ENCODE measurements at places on chromosomes 4 and X.

GRCh38 chr4:154502111-154502510 is 10.5 kb upstream of the DCHS2 start:
- DNase-seq: no peak

GRCh38 chr4:182695009-182695408 is 222.2 kb downstream of the DCTD start:
- DNase-seq: no peak

GRCh38 chrX:101108284-101108683 is 10.3 kb downstream of the CENPI start:
- DNase-seq: peak; percentile 80

GRCh38 chrX:115363372-115363771 is 73.9 kb downstream of the LUZP4 start:
- DNase-seq: no peak

DNA sequence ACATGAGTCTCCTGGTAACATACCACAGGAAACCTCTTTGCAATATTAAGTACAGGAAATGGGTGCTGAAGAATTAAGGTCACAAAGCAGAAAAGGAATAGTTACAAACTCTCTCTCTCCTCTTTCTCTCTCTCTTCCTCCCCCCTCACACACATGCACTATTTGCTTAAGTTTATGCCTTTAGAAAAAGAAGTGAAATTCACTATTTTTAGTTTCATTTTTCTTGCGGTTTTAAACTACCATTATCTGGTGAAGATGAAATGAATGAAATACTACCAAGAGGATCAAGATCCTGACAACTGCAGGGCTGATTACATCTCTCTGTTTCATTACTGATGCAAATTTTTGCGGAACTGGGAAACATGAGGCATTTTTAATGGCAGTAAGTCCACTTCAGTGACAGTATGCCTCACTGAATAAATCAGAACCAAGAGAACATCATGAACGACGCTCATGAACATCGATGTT is 64.3 kb upstream of the FTHL17 start:
- no peak for DNase-seq

GRCh38 chr4:10090467-10091250 is 25.9 kb downstream of the WDR1 start:
- DNase-seq: no peak

DNA sequence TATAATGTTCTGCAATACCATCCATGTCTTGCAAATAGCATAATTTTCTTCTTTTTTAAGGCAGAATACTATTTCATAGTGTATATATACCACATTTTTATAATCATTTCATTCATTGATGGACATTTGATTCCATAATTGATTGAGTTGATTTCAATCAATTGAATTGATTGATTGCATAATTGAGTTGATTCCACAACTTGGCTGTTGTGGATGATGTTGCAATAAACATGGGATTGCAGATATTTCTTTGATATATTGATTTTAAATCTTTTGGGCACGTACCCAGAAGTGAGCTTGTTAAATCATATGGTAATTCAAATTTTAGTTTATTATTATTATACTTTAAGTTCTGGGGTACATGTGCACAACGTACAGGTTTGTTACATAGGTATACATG is 232.8 kb downstream of the GALNTL6 start:
- DNase-seq: no peak

GRCh38 chr4:41857226-41857641 is 78.0 kb upstream of the TMEM33 start:
- no peak for DNase-seq

DNA sequence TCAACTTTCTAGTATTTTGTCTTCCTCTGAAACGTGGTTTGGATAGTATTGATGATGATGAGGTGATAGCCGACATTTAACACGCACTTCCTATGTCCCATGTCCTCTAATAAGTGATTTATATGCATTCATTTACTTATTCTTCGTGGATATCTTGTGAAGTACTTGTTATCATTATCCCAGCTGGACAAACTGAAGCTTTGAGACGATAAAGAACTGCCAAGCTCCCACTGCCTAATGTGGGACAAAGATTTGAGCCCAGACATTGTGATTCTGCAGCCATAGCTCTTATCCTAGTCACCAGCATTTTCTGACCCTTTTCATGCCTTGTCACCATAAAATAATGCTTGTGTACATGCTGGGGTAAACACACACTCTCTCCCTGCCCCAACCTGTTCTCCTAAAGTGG is 92.5 kb downstream of the RAPGEF2 start:
- DNase-seq: no peak

GRCh38 chr4:24279469-24279868 is 304.9 kb downstream of the DHX15 start:
- no peak for DNase-seq

GRCh38 chr4:102717448-102718092 is 43.2 kb downstream of the MANBA start:
- DNase-seq: peak; percentile 30

GRCh38 chr4:129254526-129254925 is 158.6 kb downstream of the C4orf33 start:
- no peak for DNase-seq

GRCh38 chr4:73743281-73743680 is 2.9 kb downstream of the CXCL8 start:
- no peak for DNase-seq

DNA sequence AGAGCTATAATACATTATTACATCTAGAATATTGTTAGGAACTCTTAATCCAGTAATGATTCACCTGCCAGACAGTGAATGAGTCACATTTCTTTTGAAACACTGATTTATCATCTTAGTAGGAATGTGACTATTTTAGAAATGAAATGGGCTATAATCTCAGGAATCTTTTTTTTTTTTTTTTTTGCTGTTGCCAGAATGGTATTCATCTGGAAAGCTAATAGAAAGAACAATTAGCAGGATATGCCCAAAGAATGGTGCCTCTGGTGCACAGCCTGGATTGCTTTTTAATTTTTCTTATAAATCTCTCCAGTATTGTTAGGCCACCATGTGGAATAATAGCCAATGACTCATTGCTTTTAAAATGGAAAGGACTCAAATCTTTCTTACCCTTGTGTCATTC is 181.1 kb upstream of the SMIM31 start:
- no peak for DNase-seq

DNA sequence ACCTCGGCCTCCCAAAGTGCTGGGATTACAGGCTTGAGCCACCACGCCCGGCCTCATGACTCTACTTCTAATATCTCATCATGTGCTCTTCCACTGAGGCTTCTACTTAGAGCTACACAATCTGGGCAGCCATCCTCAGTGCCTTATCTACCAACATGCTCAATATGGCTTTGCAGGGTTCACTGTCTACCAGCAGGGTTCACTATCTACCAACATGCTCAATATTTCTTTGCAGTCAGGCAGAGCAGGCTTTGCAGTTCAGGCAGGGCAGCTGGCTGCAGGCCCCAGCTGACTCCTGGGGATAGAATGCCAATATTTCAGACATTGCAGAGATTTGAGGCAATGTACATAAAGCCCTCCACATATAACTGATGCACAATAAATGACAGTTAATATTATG is 47.5 kb downstream of the PKD2 start:
- peak; percentile 61 for DNase-seq

GRCh38 chr4:140935254-140935653 is 179.1 kb upstream of the TBC1D9 start:
- DNase-seq: peak; percentile 76

GRCh38 chr4:155789391-155789790 is 30.6 kb downstream of the GUCY1B1 start:
- no peak for DNase-seq

DNA sequence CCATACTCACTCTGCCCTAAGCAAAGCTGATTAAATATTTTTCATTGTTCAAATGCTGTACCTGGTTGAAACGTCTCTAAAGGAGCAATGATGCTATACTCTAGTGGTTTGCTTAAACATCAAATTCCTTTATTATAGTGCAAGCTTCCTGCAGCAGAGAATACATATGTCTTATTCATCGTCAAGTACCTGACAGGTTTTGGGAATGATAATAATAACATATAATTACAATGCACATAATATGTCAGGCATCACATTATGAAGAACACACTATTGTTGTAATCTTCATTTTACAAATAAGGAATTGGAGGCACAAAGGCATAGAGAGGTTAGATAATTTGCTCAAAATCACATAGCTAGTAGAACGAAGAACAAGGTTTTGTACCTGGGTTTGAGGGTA is 151.6 kb downstream of the GRIA2 start:
- no peak for DNase-seq

DNA sequence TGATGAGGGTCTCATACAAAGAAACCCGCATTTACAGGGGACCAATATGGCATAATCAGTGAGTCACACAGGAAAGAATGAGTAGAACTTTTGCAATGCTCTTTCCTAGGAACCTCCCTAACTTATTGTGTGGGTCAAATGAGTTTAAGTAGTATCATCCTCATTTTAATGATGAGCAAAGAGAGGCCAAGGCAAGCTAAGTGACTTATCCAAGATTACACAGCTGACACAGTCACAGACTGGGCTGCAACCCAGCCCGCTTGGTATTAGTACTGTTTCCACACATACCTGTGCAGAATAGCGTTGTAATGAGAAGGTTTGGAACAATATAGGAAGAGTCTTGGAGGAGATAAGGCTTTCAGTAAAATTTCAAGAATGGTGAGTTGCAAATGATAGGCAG is 91.0 kb upstream of the PPP1R2C start:
- DNase-seq: no peak

DNA sequence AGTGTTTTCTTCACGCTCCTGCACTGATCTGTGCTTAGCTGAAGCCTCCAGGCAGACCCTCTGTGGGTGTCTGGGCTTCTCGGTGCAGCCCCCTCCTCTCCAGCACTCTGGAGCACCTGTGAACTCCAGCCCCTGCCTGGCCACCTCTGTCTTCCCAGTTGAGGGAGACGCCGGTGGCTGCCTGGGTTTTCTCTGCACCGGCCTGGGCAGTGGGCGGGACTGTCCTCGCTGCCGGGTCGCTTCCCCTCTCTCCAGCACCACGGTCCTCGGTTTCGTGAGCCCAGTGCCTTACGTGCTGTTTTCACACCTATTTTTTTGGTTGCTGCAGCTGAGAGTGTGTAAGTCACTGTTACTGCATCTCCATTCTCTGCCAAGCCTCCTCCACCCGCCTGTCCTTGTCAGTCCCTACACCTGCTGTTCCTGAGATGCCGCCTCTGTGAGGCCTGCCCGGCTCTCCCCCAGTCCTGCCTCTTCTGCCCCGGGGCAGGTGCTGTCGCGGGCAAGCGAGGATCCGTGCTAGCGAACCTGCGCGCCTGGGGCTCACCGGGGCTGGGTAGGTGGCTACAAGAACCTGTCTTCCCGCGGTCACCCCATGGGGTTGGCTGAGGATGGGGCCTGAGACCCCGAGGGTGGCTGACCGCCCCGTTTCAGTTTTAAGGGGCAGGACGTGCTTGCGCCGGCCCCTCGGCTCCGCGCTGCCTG is 2.4 kb upstream of the FGFRL1 start:
- peak; percentile 21 for DNase-seq

- no peak for DNase-seq
Measured at GRCh38 chr4:83307920-83308319, 23.3 kb upstream of the COQ2 start.

- no peak for DNase-seq
Measured at GRCh38 chrX:47634871-47635575, 5.3 kb upstream of the CFP start.

DNA sequence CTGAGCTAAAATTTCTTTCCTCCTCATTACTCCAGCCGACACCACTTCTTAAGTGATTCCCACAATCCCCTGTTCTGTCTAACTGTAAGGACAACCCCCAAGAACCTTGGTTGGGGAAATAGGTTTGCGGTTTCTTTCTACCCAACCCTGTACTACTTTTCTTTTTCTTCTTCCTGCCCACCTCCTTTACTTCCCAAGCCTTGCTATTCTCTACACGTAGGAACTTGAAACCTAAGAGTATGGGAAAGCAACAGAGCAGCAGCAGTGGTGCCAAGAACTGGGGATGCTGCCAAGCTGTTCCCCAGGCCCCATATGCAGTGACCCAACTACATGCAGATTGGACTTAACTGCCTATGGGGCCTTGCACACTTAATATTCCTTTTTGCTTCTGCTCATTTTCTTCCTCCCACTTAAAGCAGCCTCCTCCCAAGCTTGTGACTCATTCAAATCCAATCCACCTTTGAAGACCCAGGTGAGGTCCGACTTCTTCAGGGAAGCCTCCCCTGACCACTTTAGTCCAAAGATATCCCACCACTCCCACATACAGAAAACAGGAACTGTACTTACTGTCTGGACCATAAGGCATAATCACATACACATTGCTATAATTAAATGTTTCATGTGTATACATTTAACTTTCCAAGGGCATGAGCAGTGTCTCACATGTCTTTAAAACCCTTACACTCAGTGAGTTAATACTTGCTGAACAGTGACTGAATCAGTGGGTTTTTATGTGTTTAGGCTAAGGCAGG is 1.7 kb downstream of the FAM120C start:
- peak; percentile 18 for DNase-seq

DNA sequence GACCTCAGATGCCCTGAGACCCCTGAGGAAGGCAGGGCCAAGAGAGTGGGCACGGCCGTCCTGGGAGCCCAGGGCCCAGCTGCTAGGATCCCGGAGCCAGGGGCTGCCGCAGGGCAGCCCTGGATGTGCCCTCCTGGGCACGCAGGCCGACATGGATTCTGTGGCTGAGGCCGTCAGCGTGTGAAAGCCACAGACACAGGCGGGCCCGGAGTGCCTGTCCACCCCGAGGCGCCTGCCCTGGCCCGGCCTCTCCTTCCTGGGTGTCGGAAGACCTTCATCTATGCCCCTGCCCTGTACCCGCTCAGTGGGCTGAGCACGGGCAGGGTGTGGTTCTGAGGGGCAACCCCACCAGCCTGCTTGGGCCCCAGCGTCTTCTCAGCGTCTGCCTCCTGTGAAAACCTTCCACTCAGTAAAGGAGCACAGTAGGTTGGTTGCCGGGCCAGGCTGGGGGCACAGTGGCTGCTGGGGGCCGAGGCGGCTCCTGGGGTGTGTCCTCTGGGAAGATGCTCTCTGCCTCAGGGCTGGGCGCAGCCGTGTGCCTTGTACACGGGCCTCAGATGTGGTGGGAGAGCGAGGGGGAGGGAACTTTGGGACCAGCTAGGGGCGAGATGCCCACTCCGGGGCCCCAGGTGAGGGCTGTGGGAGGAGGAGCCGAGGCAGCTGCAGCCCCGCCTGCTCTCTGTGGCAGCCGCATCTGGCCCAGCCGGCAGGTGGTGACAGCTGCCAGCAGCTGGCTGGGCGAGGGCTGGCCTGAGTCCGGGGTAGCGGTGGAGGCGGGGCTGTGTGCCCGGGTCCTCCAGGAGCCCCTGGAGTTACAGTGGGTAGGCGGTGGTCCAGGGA is 20.8 kb downstream of the FGFRL1 start:
- no peak for DNase-seq

GRCh38 chr4:85720735-85721134 is 245.8 kb downstream of the ARHGAP24 start:
- DNase-seq: peak; percentile 74

GRCh38 chr4:52915730-52916300 is 53.7 kb downstream of the RASL11B start:
- DNase-seq: no peak

DNA sequence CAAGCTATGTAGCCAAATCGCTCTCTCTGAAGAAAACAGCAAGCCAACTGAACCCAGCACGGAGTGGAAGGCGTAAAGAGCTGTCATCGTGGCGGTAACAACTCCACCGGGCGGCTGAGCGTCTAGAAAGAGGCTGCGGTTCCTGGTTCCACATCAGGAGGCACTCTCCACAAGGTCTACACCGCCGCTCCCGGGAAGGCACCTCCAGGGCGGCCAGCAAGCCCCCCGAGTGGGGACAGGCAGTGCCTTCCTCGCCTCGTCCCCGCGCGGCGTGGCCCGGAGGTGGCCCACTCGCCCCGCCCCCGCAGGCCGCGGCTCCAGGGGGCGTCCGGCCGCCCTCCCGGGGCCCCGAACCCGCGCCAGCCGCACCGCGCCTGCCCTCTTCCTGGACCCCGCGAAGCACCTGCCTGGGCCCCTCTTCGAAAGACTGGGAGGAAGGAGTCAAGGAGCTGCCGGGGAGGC is 755 bp downstream of the KLHL8 start:
- peak; percentile 60 for DNase-seq

- no peak for DNase-seq
Measured at GRCh38 chr4:48047421-48047844, 30.9 kb downstream of the NIPAL1 start.
